Astrocyte of the cerebellum (primary cell): ENCODE measurements at places on chromosomes 3 and 15.

GRCh38 chr3:180319461-180319860 is 282.5 kb upstream of the TTC14 start:
- DNase-seq: no peak

DNA sequence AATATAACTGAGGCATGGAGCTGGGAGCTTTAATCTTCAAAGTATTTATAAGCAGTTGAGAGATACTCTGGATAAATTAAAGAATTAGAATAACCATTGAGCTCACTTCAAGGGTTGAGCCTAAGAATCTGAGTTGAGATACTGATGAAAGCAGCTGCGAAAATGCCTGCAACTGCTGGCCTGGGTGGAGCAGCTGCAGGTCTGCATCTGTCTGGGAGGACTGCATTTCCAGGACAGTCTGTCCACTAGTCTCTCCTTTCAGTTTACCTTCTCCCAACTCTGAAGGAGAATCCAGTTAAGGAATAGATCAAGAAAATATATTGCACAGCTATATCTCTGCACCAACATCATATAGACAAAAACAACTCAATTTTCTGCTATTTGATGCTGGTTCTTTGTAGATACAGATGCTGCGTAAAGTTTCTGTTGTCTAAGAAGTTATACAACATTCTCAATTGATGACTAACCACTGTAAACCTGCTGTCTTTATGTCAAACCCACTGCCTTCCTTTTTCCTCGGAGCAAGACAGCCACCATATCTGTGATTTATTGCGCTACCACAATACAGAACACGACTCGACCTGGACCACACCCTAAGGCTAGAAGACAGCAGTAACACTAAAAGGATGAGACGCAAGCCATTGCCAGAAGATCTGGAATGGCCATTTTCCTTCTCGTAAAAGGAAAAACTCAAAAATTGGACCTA is 245.1 kb downstream of the MAGI1 start:
- DNase-seq: no peak

GRCh38 chr15:31494786-31495185 is 168.2 kb downstream of the KLF13 start:
- no peak for DNase-seq

DNA sequence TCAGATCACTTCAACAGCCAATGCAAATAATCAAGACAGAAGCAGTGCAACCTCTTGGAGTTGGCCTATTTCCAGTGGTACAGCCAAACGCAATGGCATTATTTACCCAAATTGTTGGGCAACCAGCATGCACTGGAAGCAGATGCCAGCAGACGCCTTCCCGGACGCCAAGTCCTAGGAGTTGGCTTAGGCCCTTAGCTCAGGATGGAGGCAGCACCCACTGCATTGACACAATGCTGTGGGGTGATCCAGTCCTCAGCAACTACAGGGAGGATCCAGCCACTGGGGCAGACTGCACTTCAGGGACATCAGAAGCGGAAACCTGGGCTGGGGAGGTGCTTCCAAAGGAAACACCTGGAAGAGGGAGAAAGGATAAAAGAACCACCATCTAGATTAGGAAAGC is 290.4 kb downstream of the FAM43A start:
- no peak for DNase-seq

- no peak for DNase-seq
These were observed 586.0 kb upstream of the TGFBR2 start for GRCh38 chr3:30020380-30020779.

DNA sequence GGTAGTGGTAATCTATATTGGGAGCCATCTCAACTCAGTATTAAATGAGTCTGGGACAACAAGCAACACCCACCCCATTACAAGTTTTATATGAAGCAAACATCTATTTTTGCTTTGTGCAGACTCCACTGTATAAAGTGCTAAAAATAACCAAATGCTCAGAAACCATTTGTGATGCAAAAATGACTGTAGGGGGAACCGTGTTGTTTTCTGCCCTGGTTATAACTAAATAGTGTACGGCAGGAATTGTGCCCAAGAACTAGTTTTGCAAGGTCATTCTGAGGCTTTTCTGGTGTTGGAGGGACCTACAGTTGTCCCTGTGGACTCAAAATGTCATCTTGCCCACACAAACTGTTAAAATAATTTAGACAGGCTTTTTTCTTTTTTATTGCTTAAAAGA is 88.3 kb downstream of the ITPR1 start:
- no peak for DNase-seq

DNA sequence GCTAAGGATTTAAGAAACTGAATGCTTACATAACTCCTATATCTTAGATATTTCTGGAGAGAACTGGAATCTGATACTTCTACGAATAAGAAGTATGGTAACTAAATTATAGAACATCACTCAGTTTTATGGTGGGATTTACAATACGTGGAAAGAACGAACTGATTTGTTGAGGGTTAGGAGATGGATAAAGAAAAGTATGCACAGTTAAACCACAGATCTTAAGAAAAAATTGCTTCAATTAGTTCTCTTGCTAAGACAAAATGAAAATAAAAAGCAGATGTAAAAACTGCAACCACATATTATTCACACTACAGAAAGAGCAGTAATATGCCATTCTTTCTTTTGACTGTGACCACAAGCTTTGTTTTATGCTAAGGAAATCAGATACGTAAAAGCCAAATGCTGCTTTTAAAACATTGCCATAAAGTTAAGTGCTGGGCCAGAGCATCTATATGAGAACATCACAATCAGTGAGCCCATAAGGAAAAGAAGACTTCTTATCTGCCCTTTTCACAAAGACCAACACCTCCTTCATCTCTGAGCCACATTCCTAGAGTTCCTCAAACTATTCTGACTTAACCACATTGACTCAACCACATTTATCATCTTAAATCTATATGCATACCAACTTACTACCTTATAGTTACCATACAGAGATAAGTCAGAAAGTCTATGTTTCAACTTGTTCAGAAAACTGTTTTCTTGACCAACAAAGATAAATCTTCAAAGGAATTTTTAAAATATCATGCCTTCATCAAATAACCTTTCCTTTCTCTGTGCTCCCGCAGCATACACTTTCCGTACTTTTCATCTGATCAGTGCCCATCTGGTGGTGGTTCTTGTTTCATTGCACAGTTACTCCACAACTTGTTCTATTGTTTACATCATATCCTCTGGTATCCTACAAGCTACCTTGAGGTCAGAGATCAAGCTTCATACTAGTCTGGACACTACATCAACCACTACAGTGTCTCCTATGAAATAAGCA is 61.7 kb downstream of the FSIP1 start:
- DNase-seq: peak; percentile 74

GRCh38 chr3:42755681-42756578 is 17.1 kb downstream of the CCDC13 start:
- DNase-seq: no peak

GRCh38 chr15:39455471-39455991 is 125.3 kb upstream of the THBS1 start:
- DNase-seq: no peak

- DNase-seq: no peak
These were observed 164.5 kb downstream of the EPHB1 start for GRCh38 chr3:134959516-134959915.

GRCh38 chr3:49867871-49868321 is 1.8 kb downstream of the CAMKV start:
- DNase-seq: peak; percentile 18

DNA sequence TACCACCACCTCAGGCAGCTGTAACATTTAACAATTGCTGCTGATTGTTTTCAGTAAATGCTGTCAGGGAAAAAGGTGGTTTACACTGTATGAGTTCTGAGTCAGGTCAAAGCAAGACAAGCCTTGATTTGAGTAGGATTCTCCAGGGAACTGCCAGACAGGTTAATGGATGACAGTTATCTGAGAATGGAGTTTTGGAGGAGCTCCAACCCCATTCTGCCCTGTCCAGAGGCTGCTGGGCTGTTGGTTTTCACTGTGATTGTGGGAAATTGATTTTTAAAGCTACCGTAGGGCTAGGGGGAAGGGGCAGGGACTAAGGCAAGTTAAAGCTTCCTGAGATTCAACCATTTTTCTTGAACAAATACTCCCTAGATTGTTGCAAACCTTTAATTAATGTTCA is 39.9 kb downstream of the TICRR start:
- no peak for DNase-seq

- no peak for DNase-seq
These were observed 119.0 kb upstream of the CTDSPL start for GRCh38 chr3:37742574-37743212.

DNA sequence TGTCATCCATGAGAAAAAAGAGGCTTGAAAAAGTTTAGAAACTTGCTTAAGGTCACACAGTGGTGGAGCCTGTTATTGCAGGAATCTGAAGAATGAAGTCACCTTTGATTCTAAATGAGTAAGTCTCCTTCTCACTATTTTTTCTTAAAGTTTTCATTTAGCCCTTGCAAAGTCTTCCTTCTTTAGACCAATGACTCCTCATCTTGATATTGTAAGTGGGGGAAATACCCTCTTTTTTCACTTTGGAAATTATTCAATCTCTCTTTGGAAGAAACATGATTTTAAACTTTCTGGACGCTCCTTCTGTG is 787 bp upstream of the SLMAP start:
- no peak for DNase-seq

DNA sequence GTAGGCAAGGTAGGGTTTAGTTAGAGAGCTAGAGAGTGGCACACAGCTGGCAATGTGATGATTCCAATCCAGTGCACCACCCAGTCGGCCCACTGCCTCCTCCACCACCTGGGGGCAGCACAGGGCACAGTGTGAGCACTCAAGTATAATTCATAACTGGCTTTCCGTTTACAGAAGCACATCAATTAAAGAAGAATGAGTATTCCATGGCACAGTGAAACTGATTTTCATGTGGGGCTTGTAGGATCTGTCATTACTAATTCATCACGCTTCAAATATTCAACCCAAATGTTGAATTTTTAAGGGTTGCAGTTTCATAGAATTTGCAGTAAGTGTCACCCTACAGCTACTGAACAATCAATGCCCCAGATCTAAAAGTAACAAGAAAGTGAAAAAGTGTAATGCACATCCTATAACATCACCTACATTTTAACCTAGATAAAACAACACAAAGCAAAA is 149.9 kb downstream of the IGSF11 start:
- DNase-seq: peak; percentile 9

DNA sequence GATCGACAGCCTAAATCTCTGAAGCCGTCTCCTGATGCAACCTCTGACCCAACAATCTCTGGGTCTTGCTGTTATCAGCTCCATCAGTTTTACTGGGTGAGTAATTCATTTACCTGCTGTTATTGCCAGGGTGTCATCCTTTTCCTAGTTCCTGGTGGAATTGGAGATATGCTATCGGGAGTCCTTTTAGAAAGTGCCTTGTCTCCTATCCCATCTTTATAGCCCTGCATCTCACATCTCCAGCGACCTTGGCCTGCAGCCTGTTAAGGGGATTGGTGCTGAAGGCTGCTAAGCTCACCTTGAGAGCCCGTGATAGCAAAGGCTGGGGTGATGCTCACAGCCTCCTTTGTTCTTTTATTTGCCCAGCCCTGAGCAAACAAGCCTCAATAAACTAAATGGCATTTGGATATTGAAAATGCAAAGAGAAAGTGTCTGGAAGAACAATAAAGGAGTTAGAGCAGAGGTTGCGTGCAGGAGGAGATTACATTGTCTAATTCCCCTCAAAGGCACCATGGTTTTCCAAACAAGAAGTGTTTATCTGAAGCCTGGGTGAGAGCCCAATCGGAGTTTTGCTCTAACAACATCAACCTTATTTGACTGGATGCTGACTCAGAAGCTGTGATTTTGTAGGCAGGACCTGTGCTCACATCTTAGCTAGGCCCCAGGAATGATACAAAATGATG is 101.8 kb downstream of the RPLP1 start:
- no peak for DNase-seq

- DNase-seq: no peak
These were observed 23.8 kb downstream of the SLC6A20 start for GRCh38 chr3:45772341-45773035.

DNA sequence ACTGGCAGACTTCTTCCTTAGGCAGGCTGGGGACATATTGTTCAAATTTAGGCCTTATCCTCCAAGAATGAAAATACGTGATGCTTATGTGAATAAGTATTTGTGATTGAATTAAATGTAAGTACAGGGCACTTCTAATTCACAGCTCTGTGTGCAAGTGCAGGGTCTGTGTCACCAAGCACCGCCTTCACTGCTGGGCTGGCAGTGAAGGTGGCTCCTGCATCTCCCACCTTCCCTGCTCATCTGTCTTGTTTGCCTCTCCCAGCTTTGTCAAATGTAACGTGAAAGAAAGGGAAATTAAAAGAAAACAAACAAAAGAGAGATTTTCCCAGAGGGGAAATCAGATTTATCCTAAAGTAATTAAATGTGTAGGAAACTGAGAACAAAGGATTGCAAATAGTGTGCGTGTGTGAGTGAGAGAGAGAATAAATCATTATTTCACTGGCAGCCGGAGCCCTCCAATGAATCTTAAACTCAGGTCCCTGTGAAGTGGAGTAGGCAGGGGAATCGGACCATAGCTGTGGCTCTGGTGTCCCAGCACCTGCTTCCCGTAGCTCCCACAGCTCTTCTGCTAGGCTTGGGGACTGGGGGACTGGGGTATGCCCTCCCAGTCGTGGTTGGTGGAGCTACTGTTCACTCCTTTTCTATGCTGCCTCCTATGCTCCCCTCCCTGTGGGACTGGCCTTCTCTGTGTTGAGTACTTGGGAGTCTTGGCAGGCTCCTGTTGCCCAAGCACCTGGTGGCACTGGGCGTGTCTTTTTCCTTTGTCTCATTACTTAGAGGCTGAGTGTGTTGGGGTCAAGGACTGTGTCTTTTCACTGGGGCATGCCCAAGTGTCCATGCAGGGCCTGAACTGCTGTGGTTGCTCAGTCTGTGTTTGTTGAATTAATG is 222.2 kb downstream of the EPHB1 start:
- no peak for DNase-seq

- no peak for DNase-seq
These were observed 185.5 kb upstream of the ANKRD28 start for GRCh38 chr3:15983232-15983631.

- DNase-seq: no peak
These were observed 3.6 kb downstream of the SNRK start for GRCh38 chr3:43289841-43290470.

GRCh38 chr3:71360764-71361163 is 222.8 kb downstream of the FOXP1 start:
- DNase-seq: no peak

GRCh38 chr3:46545818-46546630 is 20.1 kb downstream of the LRRC2 start:
- DNase-seq: no peak

GRCh38 chr15:53272116-53272515 is 482.0 kb upstream of the ONECUT1 start:
- DNase-seq: no peak

DNA sequence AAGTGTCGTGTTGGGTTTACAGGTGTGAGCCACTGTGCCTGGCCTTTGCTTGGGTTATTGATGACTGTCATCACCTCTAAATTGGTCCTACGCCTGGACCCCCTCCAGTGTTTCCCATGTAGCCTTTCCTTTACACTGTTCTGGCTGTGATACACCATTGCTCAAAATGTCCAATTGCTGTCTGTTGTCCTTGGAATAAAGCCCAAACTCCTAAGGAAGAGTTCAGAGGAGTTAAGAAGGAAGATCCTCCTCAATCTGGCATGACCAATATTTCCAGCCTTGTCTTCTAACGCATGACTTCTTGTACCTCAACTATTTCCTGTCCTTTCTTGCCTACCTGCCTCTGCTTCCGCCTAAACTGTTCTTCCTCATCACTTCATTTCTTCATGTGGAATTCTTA is 113.1 kb downstream of the POLR2M start:
- DNase-seq: no peak

- DNase-seq: peak; percentile 84
These were observed 40.9 kb downstream of the IRAK2 start for GRCh38 chr3:10205451-10206165.
